ENCODE measurements at places on chromosomes 3 and 15.

DNA sequence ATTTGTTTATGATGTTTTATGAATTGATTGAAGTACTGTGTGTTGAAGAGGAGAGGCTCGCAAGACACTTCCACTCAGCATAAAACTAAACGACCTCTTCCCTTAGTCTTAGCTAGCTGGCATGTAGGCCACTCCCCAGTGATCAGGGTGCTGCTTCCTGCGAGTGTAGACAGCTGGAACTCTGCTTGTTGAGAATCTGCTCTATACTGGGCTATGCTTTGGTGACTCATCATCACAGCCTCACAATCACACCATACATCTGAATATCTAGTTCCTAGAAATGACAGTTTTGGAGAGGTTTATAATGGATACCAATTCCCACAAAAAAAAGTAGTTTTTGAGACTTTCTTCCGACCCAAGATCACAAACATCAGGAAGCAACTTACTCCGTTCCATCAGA, 1.5 kb upstream of the SLC24A5 start:
- H3K27me3 ChIP-seq, result no peaks in the 10 kb centered on the region
- H3K36me3 ChIP-seq, result no peaks in the 10 kb centered on the region
- no peaks in the 10 kb centered on the region for H3K4me1 ChIP-seq
- no peak for DNase-seq

GRCh38 chr3:25679642-25680302, 15.1 kb upstream of the TOP2B start:
- H3K36me3 ChIP-seq, result no peaks in the 10 kb centered on the region
- H3K4me3 ChIP-seq, result no peak overlapping the region
- H3K4me1 ChIP-seq, result no peaks in the 10 kb centered on the region
- H3K27me3 ChIP-seq, result peaks cover 2% of the 10 kb centered on the region
- no peak overlapping the region for H3K27ac ChIP-seq
- DNase-seq, result no peak

DNA sequence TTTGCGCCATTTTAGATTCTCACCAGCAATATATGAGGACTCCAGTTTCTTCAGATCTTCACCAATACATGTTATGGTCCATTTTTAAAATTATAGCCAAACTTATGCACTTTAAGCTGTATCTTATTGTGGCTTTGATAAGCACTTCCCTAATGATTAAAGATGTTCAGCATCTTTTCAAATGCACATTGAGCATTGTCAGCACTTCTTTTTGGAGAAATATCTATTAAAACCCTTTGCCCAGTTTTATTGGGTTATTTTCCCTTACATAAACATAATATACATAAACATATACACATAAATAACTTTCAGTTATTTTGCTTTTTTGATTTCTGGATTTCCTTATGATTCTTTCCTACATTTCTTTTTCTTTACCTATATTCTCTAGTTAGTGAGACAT, 83.8 kb downstream of the ROBO1 start:
- no peaks in the 10 kb centered on the region for H3K36me3 ChIP-seq
- H3K4me3 ChIP-seq, result no peak overlapping the region
- DNase-seq, result no peak
- H3K27me3 ChIP-seq, result no peaks in the 10 kb centered on the region
- H3K27ac ChIP-seq, result no peak overlapping the region
- H3K4me1 ChIP-seq, result no peaks in the 10 kb centered on the region

DNA sequence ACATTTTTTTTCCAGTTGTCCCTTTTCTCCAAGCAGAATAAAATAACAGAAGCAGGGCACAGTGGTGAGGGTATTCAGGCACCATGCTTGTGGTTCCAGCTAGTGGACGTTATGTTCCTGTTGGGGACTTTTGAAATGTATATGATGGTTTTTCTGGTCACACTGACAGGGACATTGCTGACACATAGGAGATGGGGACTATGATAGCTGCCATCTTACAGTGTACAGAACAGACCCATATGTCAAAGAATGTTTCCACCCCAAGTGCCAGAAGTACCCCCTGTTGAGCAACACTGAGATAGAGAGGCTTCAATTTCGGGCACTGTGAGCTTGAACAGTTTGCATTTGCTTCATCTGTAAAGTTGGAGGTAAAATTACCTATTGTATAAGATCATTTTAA, 38.6 kb downstream of the MCTP2 start:
- H3K27ac ChIP-seq, result no peak overlapping the region
- H3K4me1 ChIP-seq, result no peaks in the 10 kb centered on the region
- no peaks in the 10 kb centered on the region for H3K27me3 ChIP-seq
- no peaks in the 10 kb centered on the region for H3K36me3 ChIP-seq
- DNase-seq, result no peak
- H3K4me3 ChIP-seq, result no peak overlapping the region

DNA sequence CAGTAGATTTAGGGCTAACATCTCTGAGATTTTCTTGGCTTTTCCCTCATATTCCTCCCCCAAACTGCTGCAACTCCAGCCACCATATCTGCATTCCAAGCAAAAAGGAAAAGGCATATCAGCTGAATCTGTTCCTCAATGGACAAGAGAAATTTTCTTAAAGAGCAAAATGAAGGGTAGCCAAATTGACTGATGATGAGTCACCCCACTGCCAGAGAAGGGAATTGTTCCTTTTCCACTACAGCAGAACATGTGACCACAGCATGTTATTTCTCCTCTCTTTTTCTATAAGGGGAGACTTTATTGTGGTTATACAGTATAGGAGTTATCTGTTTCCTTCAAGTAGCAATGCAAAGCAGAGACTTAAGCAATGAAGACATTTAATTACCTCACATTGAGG, 172.5 kb downstream of the MTHFS start:
- H3K4me1 ChIP-seq, result no peaks in the 10 kb centered on the region
- no peaks in the 10 kb centered on the region for H3K36me3 ChIP-seq
- H3K27me3 ChIP-seq, result no peaks in the 10 kb centered on the region
- no peak overlapping the region for H3K27ac ChIP-seq
